B cell (primary cell): ENCODE measurements at places on chromosomes 3 and 15. TPM values are rescaled to one million over a fixed set of nuclear protein-coding genes. Genes with fewer than 3 reads are reported as not detected.

Gene AQP9
- polyA plus RNA-seq, result 0.10 and 0.17 TPM in 2 replicates

Gene CTNNB1
- polyA plus RNA-seq, result 103 and 295 TPM in 2 replicates

Gene SERPINI2
- 0.27 TPM in 1 of 2 replicates, not detected in the other for polyA plus RNA-seq

Gene UPK1B
- not detected in 2 replicates for polyA plus RNA-seq

Gene TLR9
- polyA plus RNA-seq, result 1.9 and 3.7 TPM in 2 replicates

Gene CDC25A
- 0.22 and 0.27 TPM in 2 replicates for polyA plus RNA-seq

Gene PCOLCE2
- not detected in 2 replicates for polyA plus RNA-seq

Gene CAMKV
- not detected in 2 replicates for polyA plus RNA-seq

Gene FBXL2
- polyA plus RNA-seq, result not detected in 2 replicates

Gene VGLL3
- not detected in 2 replicates for polyA plus RNA-seq

Gene CCR9
- polyA plus RNA-seq, result 1.0 and 1.1 TPM in 2 replicates

Gene TNNC1
- polyA plus RNA-seq, result 5.4 and 16.7 TPM in 2 replicates

Gene ITIH4
- polyA plus RNA-seq, result 21.5 and 34.3 TPM in 2 replicates

Gene C15orf62
- 0.30 and 0.50 TPM in 2 replicates for polyA plus RNA-seq

Gene PDZRN3
- not detected in 2 replicates for polyA plus RNA-seq

Gene PLA2G4E
- polyA plus RNA-seq, result not detected in 2 replicates

GRCh38 chr3:35338186-35338585 is 301.1 kb upstream of the ARPP21 start:
- no peak for DNase-seq

- peak; percentile 60 for DNase-seq
These were observed 161.1 kb upstream of the TBL1XR1 start for GRCh38 chr3:177358091-177358976.

DNA sequence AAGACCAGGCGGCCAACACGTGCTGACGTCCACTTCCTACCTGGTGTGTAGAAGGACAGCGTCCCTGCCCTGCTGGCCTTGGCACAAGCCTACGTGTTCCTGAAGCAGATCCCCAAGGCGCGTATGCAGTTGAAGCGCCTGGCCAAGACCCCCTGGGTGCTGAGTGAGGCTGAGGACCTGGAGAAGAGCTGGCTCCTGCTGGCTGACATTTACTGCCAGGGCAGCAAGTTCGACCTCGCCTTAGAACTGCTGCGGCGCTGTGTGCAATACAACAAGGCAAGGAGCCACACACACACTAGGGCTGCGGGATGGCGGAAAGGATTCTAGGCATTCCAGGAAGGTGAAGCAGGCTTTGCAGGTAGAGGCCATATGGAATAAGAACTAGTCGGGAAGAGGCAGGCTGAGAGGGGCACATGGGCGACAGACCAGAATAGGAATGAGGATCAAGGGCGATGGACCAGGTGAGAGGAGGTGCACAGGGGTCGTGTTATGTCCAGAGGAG is 15.9 kb downstream of the CSRNP1 start:
- DNase-seq, result no peak

- no peak for DNase-seq
These were observed 256.9 kb upstream of the TGFBR2 start for GRCh38 chr3:30349507-30349906.

- no peak for DNase-seq
These were observed 42.2 kb downstream of the B3GNT5 start for GRCh38 chr3:183295211-183295610.

DNA sequence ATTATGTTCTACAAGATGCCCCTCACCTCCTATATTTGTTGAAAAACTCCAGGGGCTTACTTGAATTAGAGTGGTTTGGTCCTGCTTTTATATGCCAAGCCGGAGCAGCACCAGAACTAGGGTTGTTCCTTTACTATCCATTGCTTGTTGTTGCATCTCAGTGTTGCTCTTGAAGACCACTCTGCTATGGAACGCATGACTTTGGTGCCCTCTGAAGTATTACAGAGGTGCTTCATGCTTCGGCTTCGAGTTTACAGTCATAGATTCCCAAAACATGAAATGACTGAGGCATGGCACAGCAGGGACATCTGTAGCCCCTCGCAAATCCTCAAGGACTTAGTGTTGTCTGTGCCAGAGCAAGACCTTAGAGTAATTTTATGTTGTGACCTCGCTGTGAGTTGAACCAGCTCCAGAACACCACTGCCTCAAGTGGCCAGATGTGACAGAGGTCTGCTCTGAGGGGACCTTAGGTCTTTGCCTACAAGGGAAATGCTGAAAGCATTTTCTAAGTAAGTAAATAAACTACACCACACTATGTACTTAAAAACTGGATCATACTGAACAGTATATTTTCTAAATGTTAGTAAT is 67.2 kb upstream of the SIAH2 start:
- DNase-seq, result peak; percentile 15

- DNase-seq, result no peak
These were observed 14.1 kb downstream of the CTSH start for GRCh38 chr15:78930577-78931388.

DNA sequence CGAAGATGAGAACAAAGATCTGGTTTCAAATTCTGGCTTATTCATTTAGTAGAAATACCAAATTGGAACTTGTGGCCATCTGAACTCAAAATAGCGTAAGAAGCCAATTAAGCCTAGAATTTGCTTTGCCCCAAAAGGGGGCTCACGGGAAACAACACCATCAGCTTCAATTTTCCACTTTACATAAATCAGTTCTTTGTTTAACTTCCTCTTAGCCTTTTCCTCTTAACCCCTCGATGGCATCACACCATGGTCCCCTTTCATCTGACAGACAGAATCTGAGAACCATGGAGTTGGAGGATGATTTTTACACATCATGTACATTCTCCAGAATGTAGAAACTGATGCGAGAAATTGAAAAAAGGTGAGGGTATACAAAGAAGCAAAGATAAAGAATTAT is 207.0 kb downstream of the FOXP1 start:
- DNase-seq, result peak; percentile 57

GRCh38 chr3:115831864-115832263 is 208.6 kb downstream of the GAP43 start:
- no peak for DNase-seq

DNA sequence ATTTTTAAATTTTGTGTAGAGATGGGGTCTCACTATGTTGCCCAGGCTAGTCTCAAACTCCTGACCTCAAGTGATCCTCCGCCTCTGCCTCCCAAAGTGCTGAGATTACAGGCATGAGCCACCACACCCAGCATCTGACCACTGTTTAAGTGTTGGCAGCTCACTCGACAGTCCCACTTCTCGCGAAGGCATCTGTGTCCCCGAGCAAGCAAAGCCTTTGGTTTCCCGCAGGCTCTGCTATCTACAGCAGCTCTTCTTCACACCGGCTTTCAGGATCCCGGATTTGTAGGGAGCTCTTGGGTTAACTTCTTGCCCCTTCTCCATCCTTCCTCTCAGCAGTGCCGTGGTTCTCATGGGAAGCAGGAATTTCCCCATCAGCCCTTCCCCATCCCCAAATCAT is 240.9 kb downstream of the VPS13C start:
- no peak for DNase-seq

DNA sequence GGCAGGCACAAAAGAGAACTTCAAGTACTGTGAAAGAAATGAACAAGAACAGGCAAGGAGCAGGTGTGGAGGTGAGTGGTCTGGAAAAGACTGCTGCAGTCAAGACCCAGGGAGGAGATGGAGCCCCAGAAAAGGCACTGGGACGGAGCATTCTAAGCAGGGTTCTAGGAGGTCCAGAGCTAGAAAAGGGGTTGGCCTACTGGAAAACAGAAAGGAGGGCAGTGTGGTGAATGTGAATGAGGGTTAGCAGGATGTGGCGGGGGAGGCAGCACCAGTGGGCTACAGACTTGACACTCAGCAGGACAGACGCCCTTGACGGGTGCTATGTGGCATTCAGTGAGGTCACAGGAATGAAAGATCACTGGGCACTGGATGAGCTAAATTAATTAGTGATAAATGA is 75.7 kb downstream of the SENP2 start:
- no peak for DNase-seq

- DNase-seq, result no peak
These were observed 108.1 kb upstream of the LSAMP start for GRCh38 chr3:116553355-116553754.

GRCh38 chr15:92049290-92049989 is 195.9 kb downstream of the SLCO3A1 start:
- no peak for DNase-seq

GRCh38 chr3:150062492-150062891 is 91.8 kb upstream of the PFN2 start:
- DNase-seq, result no peak

DNA sequence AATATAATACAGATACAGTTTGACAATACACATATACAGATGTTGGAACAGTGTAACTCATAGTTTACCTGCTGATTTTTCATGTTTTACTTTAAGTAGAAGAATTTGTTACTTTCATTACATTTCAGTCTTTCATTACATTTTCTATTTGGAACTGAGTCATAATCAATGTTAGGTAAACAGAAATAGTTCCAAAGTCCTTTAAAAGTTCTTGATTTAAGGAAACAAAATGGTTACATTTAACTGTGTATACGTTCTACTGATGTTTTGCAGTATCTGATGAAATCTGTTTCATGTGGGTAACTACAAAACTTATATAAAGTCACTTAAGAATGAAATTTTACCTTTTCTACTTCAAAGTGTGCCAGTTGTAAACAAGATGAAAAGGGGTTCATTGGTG is 721.2 kb downstream of the NAALADL2 start:
- DNase-seq, result no peak

DNA sequence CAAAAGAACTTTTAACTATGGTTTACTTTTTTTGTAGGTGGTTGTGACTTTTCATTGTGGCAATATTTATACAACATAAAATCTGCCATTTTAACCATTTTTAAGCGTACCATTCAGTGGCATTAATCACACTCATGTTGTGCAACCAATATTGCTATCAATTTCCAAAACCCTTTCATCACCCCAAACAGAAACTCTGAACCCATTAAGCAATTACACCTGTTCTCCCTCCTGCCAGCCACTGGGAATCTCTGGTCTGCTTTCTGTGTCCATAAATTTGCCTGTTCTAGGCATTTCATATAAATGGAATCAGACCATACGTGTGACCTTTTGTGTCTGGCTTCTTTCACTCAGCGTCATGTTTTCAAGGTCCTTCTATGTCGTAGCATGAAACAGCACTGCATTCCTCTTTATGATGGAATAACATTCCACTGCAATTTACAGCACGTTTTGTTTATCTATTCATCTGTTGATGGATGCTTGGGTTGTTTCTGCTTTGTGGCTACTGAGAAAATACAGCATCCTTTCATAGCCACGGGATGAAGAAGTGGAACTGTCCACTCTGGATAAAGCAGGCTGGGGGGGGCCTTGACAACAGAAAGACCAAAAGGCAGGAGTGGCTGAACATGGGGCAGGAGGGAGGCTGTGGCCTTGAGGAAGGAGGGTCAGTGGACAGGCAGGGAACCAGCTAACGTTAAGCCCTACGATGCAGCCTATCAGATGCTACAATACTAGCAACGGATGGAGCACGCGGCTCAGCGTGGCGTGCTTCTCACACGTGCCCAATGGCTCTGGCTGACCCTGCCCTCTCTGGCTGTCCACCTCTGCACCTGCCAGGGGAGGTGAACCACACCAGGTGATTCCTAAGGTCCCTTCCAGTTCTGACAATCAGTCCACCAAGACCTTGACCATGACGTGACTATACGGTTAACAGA is 110.9 kb downstream of the SEC22A start:
- DNase-seq, result no peak

GRCh38 chr15:61380270-61380669 is 151.2 kb upstream of the RORA start:
- no peak for DNase-seq

GRCh38 chr3:188822411-188822810 is 349.4 kb upstream of the TPRG1 start:
- no peak for DNase-seq

GRCh38 chr15:69729167-69729748 is 276.6 kb downstream of the RPLP1 start:
- DNase-seq, result peak; percentile 76

- DNase-seq, result peak; percentile 58
These were observed 55.3 kb downstream of the SLC28A2 start for GRCh38 chr15:45307230-45307924.

DNA sequence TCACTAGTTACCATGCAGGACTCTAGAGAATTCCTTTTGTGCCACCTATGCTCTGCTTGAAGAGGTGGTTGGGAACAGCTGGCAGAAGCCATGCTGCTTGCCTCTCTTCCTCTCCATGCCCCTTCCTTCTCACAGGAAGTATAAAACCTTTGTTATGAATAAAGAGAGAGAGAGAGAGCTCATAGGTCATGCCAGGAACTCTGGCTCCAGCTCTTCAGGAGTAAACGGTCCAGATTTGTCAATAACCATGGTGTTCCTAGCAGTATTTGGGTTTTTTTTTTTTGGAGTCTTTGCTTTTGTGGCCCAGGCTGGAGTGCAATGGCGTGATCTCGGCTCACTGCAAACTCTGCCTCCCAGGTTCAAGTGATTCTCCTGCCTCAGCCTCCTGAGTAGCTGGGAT is 97.7 kb upstream of the SLC4A7 start:
- no peak for DNase-seq

- DNase-seq, result no peak
These were observed 12.1 kb upstream of the CPB1 start for GRCh38 chr3:148815316-148816110.

DNA sequence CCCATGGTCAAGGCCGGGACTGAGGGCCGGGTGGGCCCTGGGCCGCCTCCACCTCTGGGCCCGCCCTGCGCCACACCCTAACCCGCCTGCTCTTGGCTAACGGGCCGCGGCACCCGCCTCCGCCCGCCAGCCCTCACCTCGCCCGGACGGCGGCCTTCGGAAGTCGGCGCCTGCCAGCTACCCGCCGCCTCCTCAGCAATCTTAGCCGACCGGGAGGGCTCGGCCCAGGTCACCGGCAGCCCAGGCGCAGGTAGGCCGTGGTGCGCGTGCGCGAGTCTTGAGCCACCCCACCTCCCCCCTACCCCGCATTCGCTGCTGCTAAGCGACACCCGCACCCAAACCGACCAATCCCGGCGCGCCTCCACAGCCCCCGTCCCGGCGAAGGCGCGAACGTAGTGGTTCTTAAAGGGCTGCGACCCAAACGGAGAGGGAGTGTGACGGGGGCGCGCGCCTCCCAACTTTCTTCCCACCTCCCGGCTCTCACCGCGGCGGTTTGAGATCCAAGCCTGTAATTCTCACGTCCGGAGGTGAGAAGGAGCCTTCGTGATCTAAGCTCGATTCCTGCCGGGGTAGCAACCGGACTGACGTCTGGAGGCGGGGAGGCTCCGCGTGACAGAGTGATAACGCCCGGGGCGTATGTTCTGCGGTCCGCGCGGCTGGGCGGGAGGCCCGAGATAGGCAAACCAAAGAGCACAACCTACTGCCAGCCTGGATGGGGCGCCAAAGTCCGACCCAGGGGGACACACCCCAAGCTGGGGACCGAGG is at the start of gene SEC22C:
Gene SEC22C (minus strand): TSS at position 259 of the 765 bp plus-strand sequence. CDS start 12,921 bp downstream, outside the sequence.
- peak; percentile 97 for DNase-seq
